ENCODE measurements at places on chromosomes 16 and 17. TPM values are rescaled to one million over a fixed set of nuclear protein-coding genes. Genes with fewer than 3 reads are reported as not detected.

The DOC2A gene
- total RNA-seq = 1.2 TPM

The TEKT1 gene
- total RNA-seq = not detected

The ODAD4 gene
- total RNA-seq = 0.85 TPM

The TEKT5 gene
- total RNA-seq = not detected

DNA sequence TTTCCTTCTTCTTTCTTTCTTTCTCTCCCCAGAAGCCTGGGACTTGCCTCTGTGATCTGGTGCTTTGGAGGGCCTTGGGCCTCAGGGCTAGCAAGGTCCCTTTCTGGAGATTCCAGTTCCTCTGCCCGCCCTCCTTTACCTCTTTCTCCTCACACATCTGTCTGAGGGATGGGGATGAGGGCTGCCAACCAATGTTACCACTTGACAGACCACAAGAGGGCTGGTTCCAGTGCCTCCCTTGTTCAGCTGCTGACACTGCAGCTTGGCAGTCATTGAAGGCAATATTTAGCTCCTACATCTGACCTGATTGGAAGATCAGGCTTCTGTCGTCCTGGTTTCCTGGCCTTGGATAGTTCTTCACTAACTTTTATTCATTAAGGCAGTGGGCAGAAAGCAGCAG is 3.6 kb upstream of the ZNF652 start:
- H3K36me3 ChIP-seq = no peaks in the 10 kb centered on the region
- H3K27me3 ChIP-seq = peaks cover 9% of the 10 kb centered on the region
- no peak for DNase-seq
- H3K27ac ChIP-seq = no peak overlapping the region
- H3K4me1 ChIP-seq = peaks cover 16% of the 10 kb centered on the region

DNA sequence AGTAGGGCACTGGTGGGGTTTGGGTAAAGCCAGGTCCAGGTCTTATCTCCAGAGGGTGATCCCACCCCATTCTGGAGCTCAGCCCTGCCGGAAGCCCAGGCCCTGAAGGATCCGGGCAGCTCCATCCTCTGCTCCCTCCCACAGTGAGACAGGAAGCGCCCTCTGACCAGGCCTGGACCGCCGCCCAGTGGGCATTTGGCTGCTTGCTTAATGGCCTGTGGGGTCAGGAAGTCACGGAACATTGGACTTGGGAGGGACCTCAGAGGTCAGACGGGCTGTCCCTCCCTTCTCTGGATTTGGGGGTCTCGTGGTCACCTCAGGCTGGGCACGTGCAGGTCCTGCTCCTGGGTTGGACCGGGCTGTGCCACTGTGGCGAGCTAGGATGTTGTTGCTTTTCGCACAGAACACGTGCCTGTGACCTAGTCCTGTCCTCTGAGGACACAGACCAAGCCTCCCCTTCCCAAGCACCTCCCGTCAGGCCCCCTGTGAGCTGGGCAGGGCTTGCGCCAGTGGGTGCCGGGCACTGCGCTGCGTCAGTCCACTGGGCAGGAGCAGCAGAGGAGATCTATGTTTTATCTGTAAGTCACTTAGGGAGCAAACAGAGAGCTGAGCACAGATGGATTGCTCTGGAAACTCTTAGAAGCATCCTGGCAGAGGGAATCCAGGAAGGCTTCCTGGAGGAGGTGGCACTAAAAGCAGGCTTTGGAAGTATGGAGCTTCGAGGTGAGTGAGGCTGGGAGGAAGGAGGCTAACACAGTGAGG is 49.4 kb upstream of the GSE1 start:
- DNase-seq = no peak
- peaks cover 19% of the 10 kb centered on the region for H3K36me3 ChIP-seq
- peaks cover 35% of the 10 kb centered on the region for H3K4me1 ChIP-seq
- no peak overlapping the region for H3K27ac ChIP-seq

DNA sequence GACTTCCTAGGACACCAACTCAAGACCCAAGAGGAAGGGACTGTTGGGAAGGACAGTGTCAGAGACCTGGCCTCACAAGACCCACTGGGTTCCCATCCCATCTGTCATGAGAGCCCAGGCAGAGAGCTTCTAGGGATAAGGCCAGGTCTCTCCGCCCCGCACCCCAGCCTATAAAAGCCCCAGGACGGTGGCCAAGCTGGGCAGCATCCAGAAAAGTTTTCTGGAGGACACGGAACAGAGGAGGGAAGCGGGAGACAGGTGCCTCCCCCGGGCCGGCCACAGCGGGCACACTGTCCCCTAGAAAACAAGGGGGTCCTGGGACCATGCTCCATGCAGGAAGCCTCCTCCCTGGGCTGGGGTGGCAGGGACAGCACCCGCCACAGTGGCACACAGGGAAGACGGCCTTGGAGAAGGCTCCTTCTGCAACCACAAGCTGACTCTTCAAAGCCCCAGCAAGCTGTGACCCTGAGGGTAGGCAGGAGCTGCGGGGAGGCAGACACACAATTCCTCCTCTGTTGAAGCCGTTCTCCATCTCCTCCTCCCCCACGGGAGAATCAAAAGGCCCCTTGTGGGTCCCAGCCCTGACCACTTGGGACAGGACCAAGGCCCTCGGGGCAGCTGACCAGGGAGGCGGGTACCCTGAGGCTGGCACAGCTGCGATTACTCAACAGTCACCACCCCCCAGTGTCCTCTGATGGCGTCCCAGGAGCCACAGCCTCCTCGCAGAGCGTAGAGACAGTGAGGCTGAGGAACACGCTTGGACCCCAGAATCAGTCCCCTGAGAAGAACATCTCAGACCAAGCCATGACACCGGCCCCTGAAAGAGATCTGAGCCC is 26.1 kb downstream of the TRPV3 start:
- H3K27me3 ChIP-seq = peaks cover 1% of the 10 kb centered on the region
- H3K4me1 ChIP-seq = peaks cover 5% of the 10 kb centered on the region
- no peaks in the 10 kb centered on the region for H3K36me3 ChIP-seq
- H3K27ac ChIP-seq = no peak overlapping the region

- no peaks in the 10 kb centered on the region for H3K36me3 ChIP-seq
- H3K4me3 ChIP-seq = no peak overlapping the region
- no peak for DNase-seq
- H3K27ac ChIP-seq = no peak overlapping the region
- peaks cover 9% of the 10 kb centered on the region for H3K4me1 ChIP-seq
- peaks cover 38% of the 10 kb centered on the region for H3K27me3 ChIP-seq
Observed at GRCh38 chr17:44310609-44311376, 2.4 kb downstream of the RUNDC3A start.

DNA sequence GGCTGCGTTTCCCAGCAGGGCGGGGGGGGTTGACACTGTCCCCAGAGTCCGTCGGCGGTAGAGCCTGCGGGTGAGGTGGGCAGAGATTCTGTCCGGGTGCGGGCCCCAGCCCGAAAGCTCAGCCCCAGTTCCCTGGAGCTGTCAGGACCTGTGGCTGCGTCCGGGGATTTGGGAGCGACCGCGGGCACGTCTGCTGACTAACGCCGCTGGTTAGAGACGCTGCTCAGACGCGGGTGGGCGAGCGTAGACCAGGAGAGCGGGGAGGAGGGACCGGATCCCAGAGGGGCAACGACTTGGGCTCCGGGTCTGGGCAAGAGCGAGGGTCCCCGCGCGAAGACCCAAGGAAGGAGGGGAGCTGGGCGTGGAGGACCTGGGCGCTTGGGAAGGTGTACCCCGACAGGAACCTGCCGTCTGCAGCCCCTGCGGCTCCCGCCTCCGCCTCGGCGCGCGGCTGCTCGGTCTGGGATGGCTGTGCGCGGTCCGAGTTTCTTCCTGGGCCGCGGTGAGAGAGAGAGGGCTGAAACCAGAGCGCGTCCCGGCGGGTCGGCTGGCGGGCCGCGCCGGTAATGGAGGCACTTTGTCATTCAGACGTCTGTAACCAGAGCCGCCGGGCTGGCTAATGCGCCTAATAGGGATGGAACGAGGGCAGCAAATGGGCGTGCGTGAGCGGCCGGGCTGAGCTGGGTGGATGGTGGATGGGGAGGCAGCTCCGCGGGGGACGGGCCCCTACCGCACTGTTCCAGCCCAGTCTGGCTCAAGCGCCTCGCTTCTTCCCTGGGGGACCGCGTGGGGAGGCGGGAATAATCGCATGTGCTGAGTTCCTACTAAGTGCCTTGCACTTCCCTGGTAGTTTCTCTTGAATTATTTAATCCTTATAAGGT is 2.3 kb downstream of the NGFR start:
- peaks cover 11% of the 10 kb centered on the region for H3K4me1 ChIP-seq
- no peak overlapping the region for H3K4me3 ChIP-seq
- no peaks in the 10 kb centered on the region for H3K36me3 ChIP-seq

DNA sequence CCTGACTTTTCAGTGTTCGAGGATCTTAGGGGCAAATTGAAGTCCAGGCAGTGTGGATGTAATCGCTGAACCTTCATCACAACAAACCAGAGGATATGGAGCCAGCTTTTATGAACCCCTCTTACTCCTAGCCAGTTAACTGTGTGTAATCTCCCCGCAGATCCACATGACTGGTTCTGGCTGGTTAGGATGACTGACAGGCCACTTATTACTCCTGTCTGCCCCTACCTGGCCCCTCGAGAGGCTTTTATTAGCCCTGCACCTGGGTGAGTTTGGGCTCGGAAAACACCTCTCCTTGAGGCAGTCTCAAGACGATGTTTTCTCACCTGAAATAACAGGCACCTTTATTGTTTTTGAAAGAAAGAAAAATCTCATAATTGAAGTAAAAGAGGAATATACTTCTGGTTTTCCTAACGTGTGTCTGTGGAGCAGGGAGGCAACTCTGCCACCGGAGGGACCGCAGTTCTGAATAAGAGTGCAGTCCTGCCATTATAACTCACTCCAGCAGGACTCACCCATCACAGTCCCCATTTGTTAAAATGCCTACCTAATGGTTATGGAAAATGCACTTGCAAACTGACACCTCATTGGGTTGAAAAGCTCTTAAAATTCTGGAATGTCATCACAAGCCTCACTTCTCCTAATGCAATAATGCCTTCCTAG is 291.9 kb upstream of the N4BP1 start:
- H3K4me1 ChIP-seq = no peaks in the 10 kb centered on the region
- DNase-seq = no peak
- H3K27ac ChIP-seq = no peak overlapping the region
- no peak overlapping the region for H3K4me3 ChIP-seq
- H3K36me3 ChIP-seq = no peaks in the 10 kb centered on the region

DNA sequence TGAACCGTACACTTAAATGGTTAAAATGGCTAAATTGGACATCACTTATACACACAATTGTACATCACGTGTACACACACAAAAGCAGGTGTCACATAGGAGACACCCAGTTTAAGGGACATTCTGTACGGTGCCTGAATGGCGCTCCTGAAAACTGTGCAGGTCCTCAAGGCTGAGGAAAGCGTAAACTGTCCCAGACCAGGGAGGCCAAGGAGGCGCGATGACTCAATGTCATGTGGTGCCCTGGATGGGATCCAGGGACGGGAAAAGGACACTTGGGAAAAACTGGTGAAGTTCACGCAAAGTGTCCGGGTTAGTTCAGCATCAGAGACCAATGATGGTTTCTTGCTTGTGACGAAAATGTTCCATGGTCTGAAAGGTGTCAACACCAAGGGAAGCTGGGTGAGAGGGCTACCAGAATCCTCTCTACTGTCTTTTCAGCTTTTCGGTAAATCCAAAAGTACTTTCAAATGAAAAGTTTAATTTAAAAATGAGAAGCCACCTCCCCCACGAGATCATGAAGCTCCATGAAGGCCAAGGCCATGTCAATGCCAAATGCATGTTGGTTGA is 112.2 kb downstream of the CMIP start:
- H3K27me3 ChIP-seq = no peaks in the 10 kb centered on the region
- H3K4me3 ChIP-seq = no peak overlapping the region
- peak overlapping the region; percentile 18 for H3K27ac ChIP-seq
- DNase-seq = no peak

DNA sequence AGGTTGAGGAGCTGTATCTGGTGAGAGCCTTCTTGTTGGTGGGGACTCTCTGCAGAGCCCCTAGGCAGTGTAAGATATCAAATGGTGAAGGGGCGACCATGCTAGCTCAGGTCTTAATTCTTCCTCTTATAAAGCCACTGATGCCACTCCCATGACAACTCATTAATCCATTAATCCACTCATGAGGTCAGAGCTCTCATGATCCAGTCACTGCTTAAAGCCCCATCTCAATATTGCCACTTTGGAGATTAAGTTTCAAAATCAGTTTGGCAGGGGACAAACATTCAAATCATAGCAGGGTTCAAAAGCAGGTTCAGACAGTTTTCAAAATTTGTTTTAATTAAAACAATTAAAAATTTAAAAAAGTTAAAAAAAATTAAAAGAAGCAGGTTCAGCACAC is 13.1 kb upstream of the SPECC1 start:
- no peak for DNase-seq
- no peak overlapping the region for H3K27ac ChIP-seq
- peaks cover 7% of the 10 kb centered on the region for H3K4me1 ChIP-seq
- no peaks in the 10 kb centered on the region for H3K36me3 ChIP-seq

DNA sequence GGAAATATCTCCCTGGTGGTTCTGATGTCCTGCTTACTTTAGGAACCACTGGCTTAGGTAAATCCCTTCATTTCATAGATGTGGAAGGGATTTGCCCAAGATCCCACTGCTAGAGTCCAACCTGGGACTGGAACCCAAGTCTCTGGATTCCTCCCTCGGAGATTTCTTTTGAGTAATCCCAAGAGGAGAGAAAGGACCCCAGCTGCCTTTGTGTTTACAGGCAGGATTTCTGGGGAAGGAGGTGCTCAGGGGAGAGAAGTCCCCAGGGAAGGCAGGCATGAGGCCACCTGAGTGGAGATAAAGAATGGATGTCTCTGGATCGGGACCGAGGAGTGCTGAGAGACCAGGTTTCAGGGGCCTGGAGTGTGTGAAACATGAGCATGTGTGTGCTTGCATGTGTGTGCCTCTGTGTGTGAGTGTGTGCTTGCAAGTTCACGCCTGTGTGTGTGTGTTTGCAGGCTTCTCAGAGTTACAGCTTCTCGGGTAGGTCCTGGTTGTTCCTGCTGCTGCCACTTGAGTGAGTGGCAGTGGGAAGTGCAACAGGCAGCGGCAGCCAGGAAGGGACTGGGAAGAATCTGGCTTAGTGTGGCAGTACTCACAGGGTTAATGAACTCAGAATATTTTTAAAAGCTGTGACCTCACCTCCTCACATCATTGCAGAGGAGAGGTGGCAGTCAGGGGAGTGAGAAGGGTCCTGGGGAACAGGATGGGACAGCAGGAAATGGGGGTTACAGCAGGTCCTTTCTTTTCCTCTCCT is 2.2 kb downstream of the KCNH6 start:
- H3K36me3 ChIP-seq = no peaks in the 10 kb centered on the region
- H3K4me1 ChIP-seq = no peaks in the 10 kb centered on the region
- peaks cover 21% of the 10 kb centered on the region for H3K27me3 ChIP-seq
- H3K27ac ChIP-seq = no peak overlapping the region
- no peak overlapping the region for H3K4me3 ChIP-seq

Measured in activated T-helper 2 cell treated with anti-CD3 and anti-CD28 coated beads, Interferon-gamma antibody, Interleukin-2, Interleukin-4, amounts not matched to agents 10 μg/mL and 5 μg/mL and 100 μg/mL, durations not matched to agents 14 hours and 24 hours and 36 hours (primary cell).